ENCODE measurements at places on chromosomes 3 and 15.
A peak's percentile ranks its signal among the peaks of the same experiment; 100 is the strongest.

GRCh38 chr15:63587527-63587926 is 9.7 kb upstream of the FBXL22 start:
- no peak for DNase-seq

DNA sequence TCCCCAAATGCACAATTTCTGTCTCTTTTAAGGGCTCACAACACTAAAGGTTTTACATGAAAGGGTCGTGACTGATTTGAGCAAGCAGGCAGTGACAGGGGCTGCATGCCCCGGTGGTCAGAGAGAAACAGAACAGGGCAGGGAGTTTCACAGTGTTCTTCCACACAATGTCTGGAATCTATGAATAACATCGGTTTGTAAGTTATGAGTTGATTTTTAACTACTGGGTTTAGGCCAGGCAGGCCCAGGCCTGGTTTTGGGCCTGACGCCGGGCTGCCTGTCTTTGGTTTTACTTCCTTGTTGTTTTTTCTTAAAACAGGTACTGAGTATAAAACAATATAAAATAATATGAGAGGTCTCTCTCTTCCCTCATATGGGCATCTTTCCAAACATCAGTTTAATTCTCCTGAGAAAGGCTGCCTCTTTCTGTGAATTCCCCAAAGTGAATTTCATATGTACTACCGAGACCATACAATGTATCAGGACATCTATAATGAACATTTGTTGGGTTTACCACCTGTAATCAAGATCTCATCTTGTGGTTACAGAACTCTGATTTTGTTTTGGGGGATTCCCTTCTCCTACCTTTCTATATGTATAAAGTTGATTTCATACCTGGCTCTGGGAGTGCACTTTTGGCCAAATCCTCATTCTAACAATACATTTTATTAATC is 74.4 kb downstream of the CD200 start:
- no peak for DNase-seq

GRCh38 chr3:105505170-105505569 is 138.5 kb downstream of the ALCAM start:
- no peak for DNase-seq

DNA sequence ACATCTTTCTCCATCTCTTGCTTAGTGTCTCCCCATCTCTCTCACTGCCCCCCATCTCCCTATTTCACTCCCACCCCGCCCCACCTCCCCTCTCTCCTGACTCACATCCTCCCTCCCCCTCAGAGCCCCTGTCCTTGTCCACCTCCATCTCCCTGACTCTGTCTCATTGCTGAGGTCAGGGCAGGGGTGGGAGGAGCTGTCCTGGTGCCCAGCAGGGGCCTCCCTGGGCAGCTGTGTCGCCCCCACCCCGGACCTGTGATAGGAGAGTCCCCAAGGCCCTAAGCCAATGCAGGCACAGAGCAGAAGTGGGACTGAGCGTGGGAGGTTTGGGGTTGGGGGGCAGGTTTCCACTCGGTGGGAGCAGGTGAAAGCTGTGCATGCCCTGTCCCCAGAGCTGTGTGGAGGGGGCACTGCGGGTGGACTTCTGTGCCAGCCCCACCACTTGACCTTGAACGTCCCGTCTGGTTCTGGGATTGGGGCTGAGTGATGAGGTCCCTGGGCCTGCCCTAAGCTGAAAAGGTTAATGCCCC is 210.8 kb downstream of the TBC1D2B start:
- DNase-seq = no peak

GRCh38 chr3:111967651-111968274 is 11.1 kb upstream of the ABHD10 start:
- peak; percentile 76 for DNase-seq

GRCh38 chr3:62567097-62568021 is 194.0 kb upstream of the FEZF2 start:
- no peak for DNase-seq

- DNase-seq = no peak
Observed at GRCh38 chr15:70318594-70319465, 221.1 kb upstream of the TLE3 start.

DNA sequence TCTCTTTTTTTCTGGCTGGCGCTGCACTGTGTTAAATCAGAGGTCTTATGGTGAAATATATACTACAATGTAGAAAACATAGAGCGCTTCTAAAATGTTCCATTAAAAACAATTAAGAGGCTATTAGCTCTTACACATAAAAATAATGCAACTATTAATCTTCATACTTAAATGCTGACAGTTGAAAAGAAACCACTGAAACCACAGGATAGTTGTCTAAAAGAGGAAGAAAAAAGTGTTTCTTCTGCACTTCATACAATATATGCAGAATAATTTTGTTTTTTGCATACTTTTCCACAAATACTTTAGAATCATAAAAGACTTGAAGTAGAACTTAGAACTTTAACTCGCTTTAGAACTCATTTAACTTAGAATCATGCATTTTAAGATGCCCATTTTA is 170.5 kb downstream of the PYDC2 start:
- DNase-seq = no peak

- no peak for DNase-seq
Observed at GRCh38 chr3:76753599-76753998, 286.3 kb upstream of the ROBO2 start.

DNA sequence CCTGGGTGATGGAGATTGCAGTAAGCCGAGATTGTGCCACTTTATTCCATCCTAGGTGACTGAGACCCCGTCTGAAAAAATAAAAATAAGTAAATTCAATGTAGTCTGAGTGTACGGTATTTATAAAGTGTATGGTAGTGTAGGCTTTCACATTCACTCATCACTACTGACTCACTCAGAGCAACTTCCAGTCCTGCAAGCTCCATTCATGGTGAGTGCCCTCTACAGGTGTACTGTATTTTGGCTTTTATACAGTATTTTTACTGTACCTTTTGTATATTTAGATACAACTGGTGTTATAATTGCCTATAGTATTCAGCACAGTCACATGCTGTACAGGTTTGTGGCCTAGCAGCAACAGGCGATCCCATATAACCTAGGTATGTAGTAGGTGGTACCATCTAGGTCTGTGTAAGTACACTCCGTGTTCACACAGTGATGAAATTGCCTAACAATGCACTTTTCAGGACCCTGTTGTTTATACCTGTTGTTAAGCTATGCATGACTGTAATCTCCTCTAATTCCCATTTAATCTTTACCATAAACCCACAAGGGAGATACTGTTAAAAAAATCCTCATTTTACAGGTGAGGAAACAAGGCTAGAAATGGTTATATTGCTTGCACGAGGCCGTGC is 19.3 kb downstream of the CACNA1D start:
- no peak for DNase-seq

DNA sequence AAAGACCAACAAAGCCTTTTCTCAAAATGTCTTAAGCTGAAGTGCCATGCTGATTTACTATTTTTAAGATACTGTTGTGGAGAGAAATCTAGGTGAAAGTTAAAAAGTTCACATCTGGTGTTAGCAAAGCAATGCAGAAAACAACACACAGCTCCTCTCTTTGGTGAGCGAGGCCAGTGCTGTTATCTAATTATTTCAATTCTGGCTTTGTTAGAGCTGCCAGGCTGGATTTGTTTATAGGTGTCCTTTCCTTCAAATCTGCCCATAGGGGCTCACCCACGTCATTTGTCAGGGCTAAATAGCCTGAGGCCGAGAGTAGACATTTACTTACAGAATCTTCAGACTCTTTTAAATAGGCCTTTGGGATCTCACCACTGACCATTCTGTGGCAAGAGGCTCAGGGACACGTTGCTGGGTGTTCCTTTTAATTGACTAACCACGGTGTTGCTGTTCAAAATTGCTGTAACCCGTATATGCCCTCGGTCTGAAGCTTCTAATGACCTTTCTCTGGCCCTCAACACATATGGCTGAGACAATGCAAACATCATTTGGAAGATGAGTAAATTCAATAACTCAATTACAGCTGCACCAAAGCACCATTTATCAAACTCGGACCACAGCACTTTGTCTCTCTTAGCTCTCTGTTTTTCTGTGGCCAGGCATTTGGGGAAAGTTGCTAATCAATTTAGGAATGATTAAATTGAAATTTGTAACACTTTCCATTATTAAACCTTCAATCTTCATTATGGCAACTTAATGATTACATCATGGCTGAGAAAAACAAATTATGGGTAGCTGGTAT is 152.6 kb downstream of the PDZRN3 start:
- no peak for DNase-seq

GRCh38 chr15:74306781-74307217 is 60.6 kb downstream of the CYP11A1 start:
- no peak for DNase-seq

- no peak for DNase-seq
Observed at GRCh38 chr15:63922261-63922904, 88.6 kb upstream of the HERC1 start.

GRCh38 chr15:69388260-69388705 is 25.9 kb upstream of the KIF23 start:
- no peak for DNase-seq

- no peak for DNase-seq
Observed at GRCh38 chr3:127093312-127093711, 99.6 kb upstream of the PRR23E start.

DNA sequence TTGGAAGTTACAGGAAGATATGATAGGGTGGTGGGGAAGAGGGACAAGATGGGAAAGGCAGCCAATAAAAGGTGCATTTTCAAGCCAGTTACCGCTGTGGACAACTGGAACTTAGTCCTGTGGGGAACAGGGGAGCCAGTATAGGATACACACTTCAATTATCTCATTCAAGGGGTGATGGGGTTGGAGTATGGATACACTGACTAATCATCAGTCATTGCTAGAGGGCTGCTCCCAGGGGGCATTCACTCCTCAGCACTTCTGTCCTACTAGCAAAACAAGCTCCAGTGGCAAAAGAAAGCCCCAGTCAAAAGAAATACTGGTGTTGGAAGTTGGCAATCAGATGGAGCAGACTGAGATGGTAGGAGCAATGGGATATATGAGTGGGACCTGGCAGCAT is 183.4 kb upstream of the GADL1 start:
- DNase-seq = no peak

DNA sequence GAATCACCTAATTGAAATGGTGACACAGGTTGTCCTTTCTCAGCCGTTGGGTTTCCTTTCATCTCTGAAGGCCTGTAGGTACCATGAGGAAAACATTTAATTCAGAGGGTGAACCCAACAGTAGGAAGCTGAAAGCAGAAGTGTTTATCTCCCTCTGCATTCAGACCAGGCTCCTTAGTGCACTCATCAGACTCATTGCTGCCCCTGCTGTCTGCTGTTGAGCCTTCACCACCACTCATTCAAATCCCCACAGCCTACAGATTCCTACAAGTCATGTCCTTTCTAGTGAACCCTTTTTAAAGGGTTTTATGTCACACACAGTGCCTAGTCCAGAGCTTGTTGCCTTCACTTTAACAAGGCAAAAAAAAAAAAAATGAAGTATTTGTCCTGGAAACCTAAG is 13.4 kb downstream of the WDR48 start:
- no peak for DNase-seq

- DNase-seq = no peak
Observed at GRCh38 chr3:114323546-114324254, 29.9 kb downstream of the TIGIT start.

- no peak for DNase-seq
Observed at GRCh38 chr3:64361962-64362735, 136.9 kb upstream of the PRICKLE2 start.

DNA sequence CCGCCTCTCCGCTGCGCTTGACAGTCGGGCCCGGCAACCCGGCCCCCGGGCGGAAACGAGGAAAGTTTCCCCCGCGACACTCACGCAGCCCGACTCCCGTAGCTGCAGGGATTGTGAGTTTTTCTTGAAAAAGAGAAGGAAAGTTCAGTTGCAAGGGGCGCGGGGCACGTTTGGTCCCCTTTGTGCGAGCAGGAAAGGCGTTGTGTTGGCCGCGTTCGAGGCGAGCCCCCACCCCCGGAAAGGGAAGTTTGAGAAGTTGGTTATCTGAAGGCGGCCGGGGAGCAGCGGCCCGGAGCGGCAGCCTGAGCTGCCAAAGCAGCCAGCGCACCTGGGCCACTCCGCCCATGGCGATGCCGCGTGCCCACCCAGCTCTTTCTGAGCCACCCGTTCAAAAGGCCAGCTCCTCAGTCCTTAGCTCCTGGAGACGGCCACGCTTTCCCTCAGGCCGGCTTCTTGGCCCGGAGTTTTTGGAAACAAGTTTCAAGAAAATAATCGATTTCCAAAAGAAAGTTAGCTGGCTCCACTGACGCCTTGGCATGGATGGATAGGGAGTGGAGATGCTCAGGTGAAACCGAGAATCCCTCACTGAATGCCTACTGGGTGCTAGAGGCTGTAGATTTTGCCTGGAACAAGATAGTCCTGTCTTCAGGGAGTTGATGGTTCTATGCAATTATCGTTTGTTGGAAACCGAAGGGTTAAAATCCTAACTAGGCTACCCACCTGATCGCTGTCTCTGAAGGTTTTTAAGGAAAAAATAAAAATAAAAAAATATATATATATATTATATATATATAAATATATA is 832 bp downstream of the TGFBR2 start:
- no peak for DNase-seq

GRCh38 chr3:130014526-130014925 is 40.0 kb downstream of the TRH start:
- DNase-seq = no peak

Data from DMS153 (cell line).